ENCODE measurements at places on chromosomes 2 and 18. TPM values are rescaled to one million over a fixed set of nuclear protein-coding genes. Genes with fewer than 3 reads are reported as not detected.

The HOXD13 gene
- not detected for total RNA-seq

GRCh38 chr2:240628808-240629618 lies 3.7 kb downstream of the GPR35 start:
- no peak for DNase-seq

The KCNE4 gene
- not detected for total RNA-seq

DNA sequence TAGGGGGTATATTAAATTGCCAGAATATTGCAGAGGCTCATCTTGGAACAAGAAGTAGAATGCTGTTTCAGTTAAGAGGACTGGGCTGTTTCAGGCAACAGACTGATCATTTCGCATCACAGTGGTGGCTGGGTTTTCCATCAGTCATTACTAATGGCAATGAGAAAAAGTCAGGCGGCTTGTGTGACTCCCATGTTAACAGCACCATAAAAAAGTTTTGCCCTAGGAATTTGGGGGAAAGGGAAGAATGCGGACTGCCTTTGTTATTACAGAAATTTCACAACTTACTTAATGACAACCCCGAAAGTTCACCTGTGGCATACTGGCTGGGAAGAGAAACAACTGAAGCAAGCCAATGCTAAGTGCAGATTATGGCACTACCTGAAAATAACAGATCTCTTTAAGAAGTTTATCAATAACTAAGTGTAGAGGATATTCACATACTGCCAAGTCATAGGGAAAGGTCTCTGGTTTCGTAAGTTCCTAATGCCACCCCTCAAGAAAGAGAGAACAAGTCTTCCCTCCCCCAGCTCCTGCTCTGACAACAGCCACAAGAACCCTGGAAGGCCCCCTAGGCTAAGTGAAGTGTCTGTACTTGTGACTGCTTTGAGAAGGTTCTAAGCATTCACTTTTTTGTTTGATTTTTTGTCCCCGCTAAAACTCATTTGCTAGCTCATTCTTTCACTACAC lies 40.5 kb upstream of the AP1S3 start:
- no peak for DNase-seq

The CXCR4 gene
- total RNA-seq: not detected

DNA sequence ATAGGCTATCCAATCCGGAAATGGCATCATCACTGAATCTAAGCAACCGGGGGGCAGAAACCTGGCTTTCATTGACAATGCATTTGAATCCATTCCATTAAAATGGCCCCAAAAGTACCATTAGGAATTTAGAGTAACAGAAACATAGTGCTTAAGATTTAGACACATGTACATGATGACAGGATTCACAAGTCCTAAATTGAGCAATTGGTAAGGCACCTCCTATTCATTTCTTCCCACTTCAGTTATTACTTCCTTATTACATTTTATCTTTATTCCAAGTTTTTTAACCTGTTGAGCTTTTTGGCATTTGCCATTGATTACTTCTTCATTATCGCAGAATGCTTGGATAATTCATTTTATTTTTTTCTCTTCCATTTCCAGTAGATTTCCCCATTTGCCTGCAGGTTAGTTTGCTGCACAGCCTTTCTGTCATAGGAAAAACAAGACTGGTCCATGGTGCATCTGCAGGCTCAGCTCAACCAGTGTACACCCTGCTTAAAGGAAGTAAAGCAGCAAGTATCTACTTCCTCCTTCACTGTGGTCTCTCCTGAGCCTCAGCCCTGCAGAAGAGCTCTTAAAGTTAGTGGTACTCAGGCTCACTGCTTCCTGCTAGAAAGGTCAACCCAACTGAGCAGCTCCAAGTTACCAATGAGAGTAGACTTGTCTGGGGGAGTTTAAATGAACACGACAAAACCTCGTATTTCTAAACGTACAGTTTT lies 89.2 kb downstream of the DOCK10 start:
- DNase-seq: no peak

DNA sequence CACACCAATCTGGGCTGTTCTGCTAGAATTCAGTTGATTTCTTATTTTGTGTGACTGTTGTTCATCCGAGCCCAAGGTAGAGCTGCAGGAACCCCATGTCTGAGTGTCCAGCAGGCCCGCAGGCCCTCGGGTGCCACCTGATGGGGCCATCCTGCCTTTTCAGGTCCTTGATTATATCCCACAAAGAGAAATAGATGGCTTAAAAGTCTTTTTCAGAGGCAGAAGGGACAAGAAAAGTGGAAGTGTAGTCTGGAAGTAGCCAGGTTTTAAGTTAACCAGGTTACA lies 52.2 kb downstream of the AGAP1 start:
- no peak for DNase-seq

DNA sequence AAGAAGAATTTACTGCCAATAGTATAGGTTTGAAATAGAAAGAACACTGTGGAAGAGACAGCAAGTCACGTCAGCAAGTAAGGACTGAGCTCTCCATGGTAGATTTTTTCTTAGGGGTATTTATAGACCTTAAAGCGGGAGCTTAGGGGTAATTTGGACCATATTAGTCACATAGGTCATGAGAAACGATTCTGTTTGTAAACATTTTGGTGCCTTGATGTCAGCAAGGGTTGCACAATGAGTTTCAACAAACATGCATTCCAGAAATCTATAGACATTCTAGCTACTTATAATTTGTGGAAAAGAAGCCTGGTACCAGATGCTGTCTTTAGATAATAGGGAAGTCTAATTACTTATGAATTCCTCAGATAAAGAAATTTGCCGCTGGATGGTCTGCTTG lies 624.7 kb downstream of the TDRD15 start:
- no peak for DNase-seq

GRCh38 chr2:120465701-120465988 lies 119.7 kb downstream of the INHBB start:
- no peak for DNase-seq

- DNase-seq: no peak
Observed at GRCh38 chr2:5696945-5697521, 4.8 kb downstream of the SOX11 start.

The TMEM163 gene
- total RNA-seq: not detected

The DSG4 gene
- not detected for total RNA-seq

GRCh38 chr2:114543236-114543766 lies 100.9 kb downstream of the DPP10 start:
- DNase-seq: peak; percentile 2

The CRYBA2 gene
- not detected for total RNA-seq

- no peak for DNase-seq
Observed at GRCh38 chr2:106063181-106063580, 130.9 kb downstream of the UXS1 start.

- DNase-seq: peak; percentile 63
Observed at GRCh38 chr2:7241041-7241745, 324.0 kb downstream of the RNF144A start.

GRCh38 chr2:222595581-222595980 lies 60.3 kb downstream of the FARSB start:
- no peak for DNase-seq

The CHN1 gene
- 0.34 TPM for total RNA-seq

DNA sequence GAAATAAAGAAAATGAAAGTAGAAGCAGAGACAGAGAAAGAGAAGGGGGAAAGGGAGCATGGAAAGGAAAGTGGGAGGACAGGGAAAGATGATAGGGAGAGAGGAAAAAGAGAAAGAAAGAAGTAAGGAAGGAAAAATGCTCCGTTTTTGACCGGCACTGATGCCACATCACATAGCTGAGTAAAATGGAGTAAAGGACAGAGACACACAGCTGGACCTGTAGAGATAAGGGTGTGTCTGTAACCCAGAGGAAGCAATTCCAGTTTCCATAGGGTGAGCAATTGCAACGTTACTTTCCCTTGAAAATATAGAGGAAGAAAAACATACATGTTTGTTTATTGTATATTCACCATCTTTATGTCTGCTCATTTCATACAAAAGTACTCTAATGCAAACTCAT lies 1866.9 kb upstream of the PIK3C3 start:
- no peak for DNase-seq

- no peak for DNase-seq
Observed at GRCh38 chr2:162518894-162519293, 175.0 kb downstream of the GCA start.

DNA sequence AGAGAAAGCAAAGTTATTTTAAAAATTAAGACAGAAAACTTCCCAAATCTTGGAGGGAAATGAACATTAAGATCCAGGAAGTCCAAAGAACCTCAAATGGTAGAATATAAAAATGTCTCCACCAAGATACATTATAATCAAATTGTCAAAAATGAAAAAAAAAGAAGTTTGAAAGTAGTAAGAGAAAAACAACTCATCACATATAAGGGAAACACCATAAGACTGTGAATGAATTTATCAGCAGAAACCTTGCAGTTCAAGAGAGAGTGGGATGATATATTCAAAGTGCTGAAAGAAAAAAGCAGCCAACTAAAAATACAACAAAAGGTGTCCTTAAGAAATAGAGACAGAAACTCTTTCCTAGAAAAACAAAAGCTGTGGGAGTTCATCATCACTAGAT lies 73.0 kb downstream of the L3MBTL4 start:
- DNase-seq: no peak

The PLEKHH2 gene
- total RNA-seq: 2.1 TPM

DNA sequence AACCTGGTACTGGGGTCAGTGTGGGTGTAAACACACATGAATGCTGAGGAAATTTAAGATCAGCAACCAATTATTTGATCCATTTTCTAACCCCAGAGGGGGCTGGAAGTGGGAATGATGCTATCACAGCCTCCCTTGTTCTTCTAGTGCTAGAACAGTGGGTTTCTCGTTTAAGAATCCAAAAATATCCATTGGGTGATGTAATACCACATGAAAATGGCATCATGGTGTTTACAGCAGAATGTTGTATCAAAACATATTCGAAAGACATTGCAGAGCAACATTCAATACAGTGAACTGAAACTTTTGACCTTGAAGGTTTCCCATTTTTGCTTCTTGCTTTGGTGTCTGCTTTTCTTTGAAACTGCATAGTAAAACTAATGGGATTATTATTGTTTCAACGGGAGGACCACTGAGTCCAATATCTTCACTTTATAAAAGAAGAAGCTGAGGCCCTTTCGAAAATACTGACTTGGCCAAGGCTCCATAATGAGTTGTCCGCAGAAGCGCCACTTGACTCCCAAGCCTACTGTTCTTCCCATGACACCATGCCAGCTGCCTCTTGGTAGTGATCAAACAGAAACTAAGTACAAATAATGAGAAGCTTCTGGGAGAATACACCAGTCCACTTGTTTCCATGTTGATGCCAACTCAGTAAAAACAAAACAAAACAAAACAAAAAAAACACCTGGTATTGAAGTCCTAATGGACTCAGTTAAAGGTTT lies 106.1 kb downstream of the COLEC12 start:
- no peak for DNase-seq

The IFT172 gene
- total RNA-seq: 4.4 TPM

The POMC gene
- total RNA-seq: not detected

GRCh38 chr18:76498064-76498463 lies 3.0 kb upstream of the ZNF516 start:
- no peak for DNase-seq

DNA sequence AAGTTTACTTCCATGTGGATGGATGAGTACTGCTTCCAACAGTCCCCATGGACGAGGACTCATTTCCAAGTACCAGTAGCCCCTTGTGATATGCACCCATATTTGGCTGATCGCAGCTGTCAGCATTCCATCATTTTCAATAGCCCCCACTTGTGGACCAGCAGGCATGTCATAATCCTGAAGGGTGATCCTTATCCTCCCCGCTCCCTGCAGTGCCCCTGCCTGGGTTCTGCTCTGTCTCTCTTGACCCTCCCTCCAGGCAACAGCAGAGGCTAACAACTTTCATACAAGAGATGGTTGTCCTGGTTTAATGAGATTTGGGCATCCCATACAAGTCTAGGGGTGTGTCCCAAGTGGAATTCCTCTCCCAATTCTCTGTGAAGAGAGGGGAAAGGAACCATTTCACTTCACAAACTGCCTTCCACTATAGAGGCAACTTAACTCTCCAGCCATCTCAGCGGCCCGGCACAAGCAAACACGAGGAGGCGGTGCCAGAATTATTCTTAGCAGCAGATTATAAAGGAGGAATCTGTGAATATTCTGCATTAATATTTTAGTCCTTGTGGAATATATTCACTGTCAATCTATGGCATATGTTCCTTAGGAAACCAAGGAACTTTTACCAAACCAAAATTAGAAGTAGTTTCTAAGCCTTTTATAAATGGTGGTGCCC lies 110.7 kb downstream of the RTN4 start:
- DNase-seq: no peak

- no peak for DNase-seq
Observed at GRCh38 chr2:140286377-140286776, 1506.2 kb upstream of the NXPH2 start.

DNA sequence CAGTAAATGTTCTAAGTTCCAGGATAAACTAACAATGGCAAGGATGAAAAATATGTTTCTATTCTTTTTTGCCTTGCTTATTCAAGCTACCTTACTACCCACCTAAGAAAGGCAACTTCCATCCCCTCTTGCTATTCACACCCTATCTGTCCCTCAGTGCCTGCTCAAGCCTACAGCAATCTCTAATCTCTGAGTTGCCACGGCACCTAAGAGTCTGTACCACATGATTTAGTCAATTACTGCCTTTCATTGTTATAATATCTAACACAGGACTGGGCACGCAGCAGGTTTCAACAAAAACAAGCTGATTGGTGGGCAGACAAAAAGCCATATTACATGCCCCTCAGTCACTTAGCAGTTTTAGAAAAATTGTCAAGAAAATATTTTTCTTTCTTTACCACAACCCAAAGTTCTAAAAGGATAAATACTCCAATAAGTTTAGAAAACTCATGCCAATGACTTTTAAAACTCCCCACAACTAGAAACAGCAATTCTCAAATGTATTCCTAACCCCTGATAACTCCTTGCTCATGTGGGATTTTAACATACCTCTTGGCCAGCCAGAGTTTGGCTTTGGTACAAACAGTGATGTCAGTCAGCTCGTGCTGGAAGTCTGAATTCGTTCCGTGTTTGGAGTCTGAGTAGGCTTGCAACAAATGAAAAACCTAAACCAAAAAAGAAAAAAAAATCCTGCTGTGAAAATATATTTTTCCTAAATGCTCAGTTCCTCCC lies 117.3 kb upstream of the ZFP36L2 start:
- peak; percentile 53 for DNase-seq

DNA sequence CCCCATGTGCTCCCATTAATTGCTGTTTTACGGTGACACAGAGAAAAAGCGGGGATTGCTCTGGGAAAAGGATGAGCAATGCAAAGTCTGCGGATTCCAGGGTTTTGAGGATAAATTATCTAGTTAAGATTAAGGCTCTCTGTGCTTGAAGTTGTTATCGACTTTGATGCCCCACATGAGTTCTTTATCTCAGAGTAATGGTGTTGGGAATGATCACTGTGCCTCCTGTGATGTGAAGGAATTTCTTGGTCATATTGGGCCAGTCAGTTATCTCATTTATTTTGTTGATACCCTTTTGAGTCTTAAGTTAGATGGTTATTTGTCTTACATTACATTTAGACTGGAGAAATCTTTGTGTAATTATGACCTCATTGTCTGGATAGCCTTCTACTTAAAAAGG lies 184.6 kb upstream of the MEX3C start:
- DNase-seq: no peak

DNA sequence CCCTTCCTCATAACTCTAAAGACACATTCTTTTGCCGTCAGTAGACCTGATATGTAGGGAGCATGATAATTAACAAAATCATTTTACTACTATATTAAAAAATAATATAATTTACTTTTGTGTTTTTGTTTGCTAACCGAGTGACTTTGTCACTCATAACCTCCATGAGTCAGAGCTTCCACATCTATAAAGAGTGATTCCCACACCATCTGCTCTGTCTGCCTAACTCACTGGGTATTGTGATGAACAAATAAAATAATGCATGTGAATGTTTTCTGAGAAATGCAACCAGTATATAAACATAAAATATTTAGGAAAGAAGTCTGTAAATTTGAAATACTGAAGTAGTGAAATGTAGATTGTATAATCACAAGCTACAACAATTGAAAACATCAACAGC lies 123.4 kb upstream of the DSEL start:
- DNase-seq: no peak

The METAP1D gene
- total RNA-seq: 6.5 TPM

- DNase-seq: no peak
Observed at GRCh38 chr18:35732162-35732561, 150.6 kb downstream of the GALNT1 start.

Data from G401 (cell line).